Motor neuron (in vitro differentiated cells): ENCODE measurements at places on chromosomes 7 and 10. TPM values are rescaled to one million over a fixed set of nuclear protein-coding genes. Genes with fewer than 3 reads are reported as not detected.

GRCh38 chr7:121595758-121596696, 199.9 kb upstream of the FAM3C start:
- ATAC-seq, result no peak

Gene AMZ1
- total RNA-seq, result 0.64 and 0.88 TPM in 2 replicates

GRCh38 chr10:43699516-43699915, 50.8 kb upstream of the ZNF32 start:
- ATAC-seq, result no peak

GRCh38 chr10:114638821-114639625, 19.1 kb downstream of the ABLIM1 start:
- no peak for ATAC-seq

- no peak for ATAC-seq
Observed at GRCh38 chr7:27163288-27164044, 1.9 kb downstream of the HOXA9 start.

Gene NKX1-2
- not detected in 2 replicates for total RNA-seq

DNA sequence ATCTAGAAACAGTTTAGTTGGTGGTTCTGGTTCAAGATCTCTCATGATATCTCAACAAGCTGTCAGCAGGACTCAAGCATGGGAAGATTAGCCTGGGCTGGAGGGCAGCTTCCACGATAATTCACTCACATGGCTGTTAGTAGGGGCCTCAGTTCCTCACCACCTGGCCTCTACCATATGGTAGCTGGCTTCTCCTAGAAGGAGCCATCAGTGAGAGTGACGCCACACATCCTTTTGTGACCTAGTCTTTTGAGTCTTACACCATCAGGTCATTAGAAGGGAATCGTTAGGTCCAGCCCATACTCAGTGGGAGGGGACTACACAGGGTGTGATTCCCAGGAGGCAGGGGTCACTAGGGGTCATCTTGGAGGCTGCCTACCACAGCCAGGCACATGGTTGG, 239.3 kb upstream of the PLPP4 start:
- no peak for ATAC-seq

Gene GNAI1
- total RNA-seq, result 33.1 and 34.5 TPM in 2 replicates

- no peak for ATAC-seq
Observed at GRCh38 chr10:61815496-61815895, 86.0 kb upstream of the ARID5B start.
